ENCODE measurements at places on chromosomes 12 and 14.

DNA sequence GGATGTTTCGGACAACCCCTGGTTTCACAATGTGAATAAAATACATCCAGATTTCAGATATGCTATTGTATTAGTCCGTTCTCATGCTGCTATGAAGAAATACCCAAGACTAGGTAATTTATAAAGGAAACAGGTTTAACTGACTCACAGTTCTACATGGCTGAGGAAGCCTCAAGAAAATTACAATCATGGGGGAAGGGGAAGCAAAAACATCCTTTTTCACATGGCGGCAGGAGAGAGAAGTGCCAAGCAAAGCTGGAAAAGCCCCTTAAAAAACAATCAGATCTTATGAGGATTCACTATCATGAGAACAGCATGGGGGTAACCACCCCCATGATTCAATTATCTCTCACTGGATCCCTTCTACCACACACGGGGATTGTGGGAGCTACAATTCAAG, 451.7 kb downstream of the MDGA2 start:
- DNase-seq = no peak

DNA sequence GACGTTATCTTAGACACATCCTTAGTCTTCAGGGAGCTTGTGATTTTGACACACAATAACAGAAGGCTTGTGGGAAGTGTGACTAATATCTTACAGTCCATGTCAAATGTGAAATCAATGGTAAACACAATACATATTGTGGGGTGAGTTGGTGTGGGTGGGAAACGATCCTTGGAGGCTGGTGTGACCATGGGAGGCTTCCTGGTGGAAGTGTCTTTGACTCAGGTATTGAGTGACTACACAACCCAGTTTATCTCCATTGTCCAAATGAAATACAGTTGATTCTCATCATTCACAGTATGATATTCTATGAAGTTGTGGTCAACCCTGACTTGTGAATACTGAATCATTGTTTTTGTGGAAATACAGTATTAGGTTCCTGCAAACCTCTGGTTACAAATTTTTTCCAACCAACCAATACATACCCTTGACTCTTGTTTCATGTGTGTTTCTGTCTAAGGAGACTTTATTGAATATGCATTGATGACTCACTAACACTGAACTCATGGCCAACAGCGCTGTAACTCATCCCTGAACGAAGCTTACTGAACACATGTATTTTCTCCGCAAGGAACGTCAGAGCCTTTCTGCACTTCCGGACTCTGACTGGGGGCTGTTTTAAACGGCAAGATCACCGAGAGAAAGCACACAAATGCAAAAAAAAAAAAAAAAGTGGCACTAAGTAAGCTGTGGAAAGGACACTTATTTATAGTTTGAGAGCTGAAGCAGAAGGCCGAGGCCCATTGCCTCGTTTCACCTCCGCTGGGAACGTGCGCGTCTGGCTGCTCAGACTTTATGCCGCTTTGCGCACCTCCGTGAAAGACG, 59.0 kb downstream of the CLMN start:
- DNase-seq = no peak

DNA sequence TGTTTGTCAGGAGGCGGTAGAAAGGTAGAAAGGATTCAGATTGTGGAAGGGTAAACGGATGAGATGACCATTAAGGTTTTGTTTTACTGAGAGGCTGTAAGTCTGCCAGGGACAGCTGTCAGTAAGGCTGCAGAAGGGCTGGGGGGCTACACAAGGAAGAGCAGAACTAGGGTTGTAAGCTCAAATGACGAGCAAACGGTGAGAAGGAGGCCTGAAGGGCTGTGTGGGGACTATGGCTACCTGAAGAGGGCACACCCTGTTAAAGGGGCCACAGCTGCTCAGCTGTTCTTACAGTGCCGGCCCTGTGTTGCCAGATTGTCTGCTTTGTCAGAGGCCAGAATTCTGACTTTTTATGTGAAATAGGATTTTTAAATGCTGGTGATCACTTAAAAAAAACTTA, 19.1 kb downstream of the VASH1 start:
- no peak for DNase-seq

- no peak for DNase-seq
Measured at GRCh38 chr12:6792522-6793201, 3.3 kb downstream of the CD4 start.

- no peak for DNase-seq
Measured at GRCh38 chr14:39956372-39956771, 524.1 kb upstream of the FBXO33 start.

GRCh38 chr14:58872061-58872460, 234.3 kb downstream of the DACT1 start:
- DNase-seq = no peak

Data from progenitor cell of endocrine pancreas (in vitro differentiated cells).